ENCODE measurements at places on chromosomes 1 and 21.

DNA sequence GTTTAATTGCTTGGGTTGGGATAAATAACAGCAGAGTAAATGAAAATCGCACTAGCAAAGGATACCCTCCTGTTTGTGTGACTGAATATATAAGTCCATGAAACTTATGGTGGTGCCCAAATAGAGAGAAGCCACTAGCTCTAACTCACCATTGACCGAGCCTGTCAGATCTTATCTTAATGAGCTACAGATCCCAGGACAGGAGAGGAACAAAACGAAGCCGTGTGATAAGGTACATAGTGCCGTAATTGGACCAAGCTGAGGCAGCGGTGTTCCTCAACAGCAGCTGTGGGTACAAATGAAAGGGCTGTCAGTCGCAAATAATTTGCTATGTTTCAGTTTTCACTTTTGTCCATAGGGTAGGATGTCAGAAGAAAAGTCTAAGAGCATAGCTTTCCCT lies 276.1 kb downstream of the PTBP2 start:
- no peak for DNase-seq

DNA sequence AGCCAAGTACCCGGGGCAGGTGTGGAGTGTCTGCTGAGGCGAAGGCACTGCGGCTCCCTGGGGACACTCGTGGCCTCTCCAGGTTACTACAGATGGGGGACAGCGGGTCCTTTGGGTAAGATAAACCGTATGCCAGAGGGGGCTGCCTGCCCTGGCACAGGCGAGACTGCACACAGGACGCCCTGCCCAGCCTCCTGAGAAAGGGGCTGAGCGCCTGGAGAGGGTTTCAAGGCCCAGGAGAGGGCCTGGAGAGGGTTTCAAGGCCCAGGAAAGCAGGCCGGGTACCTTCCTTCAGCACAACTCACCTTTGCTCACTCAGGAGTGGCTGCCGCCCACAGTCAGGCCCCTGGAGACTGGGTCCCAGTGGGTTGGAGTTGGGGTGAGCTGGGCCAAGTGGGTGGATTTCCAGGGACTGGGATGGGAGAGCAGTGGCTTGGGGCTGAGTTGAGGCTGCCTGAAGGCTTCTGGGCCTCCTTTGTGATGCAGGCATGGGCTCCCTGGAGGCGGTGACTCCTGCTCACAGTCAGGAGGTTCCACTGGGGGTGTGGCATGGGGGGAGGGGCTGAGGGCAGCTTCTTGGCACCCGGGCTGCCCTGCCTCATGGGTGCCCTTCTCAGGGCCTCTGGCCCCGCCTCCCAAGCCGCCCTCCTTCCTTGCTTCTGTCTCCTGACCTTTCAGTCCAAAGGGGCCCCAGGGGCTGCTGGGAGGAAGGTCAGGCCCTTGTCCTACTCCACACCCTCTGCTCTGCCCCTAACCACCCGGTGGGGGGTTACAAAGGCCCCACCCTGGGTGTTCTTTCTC lies at the start of gene MMEL1:
Gene MMEL1 (minus strand): TSS at position 456 of the 801 bp plus-strand sequence. CDS start 3,532 bp downstream, outside the sequence.
- no peak for DNase-seq

DNA sequence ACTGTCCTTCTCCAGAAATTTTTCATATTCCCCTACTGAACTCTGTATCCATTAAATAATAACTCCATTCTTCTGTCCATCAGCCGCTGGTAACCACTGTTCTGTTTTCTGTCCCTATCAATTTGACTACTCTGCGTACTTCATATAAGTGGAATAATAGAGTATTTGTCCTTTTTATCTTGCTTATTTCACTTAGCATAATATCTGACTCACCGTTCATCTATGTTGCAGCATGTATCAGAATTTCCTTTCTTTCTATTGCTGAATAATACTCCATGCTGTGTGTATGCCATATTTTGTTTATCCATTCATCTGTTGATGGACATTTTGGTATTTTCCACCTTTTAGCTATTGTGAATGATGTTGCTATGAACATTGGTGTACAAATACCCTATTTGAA lies 71.9 kb downstream of the CEP350 start:
- DNase-seq, result no peak

- DNase-seq, result no peak
Measured at GRCh38 chr1:35097224-35097623, 18.0 kb downstream of the ZMYM1 start.

- peak; percentile 92 for DNase-seq
Measured at GRCh38 chr1:241612533-241613477, 27.4 kb downstream of the CHML start.

DNA sequence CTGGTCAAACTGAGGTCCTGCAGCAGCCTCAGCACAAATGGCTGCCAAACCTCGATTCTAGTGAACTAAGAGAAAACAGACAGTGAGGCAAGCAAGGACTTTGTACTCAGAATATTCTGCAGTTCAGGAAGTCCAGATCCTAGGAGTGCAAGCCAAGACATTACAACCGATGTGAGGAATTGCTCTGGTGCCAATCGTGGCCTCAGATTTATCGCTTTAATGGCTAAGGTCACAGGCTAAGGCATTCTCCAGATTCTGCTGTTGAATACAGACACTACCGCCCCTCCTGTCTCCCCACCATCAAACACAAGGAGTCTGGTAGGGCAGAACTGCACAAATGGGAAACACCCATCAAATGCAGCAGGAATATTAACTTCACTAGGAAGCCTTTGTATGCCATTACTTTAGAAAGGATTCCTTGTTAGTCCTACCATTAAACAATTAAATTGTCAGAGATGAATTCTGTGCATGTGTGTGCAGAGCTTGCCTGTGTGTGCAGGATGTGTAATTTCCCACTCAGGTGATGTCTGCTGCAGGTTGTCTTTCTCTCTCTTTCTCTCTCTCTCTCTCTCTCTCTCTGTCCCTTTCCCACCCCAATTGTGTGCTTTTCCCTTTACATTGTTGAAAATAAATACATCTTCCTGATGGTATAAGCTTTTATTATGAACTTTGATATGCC lies 9.2 kb upstream of the SERTAD4 start:
- DNase-seq, result peak; percentile 64

- DNase-seq, result no peak
Measured at GRCh38 chr21:37688952-37689659, 227.2 kb downstream of the KCNJ6 start.

- no peak for DNase-seq
Measured at GRCh38 chr1:53091841-53092645, 30.0 kb downstream of the PODN start.

GRCh38 chr1:59769736-59770095 lies 45.0 kb upstream of the HOOK1 start:
- no peak for DNase-seq

GRCh38 chr1:91731815-91732214 lies 154.1 kb downstream of the TGFBR3 start:
- DNase-seq, result no peak

GRCh38 chr1:213969958-213970555 lies 17.7 kb upstream of the PROX1 start:
- DNase-seq, result no peak

DNA sequence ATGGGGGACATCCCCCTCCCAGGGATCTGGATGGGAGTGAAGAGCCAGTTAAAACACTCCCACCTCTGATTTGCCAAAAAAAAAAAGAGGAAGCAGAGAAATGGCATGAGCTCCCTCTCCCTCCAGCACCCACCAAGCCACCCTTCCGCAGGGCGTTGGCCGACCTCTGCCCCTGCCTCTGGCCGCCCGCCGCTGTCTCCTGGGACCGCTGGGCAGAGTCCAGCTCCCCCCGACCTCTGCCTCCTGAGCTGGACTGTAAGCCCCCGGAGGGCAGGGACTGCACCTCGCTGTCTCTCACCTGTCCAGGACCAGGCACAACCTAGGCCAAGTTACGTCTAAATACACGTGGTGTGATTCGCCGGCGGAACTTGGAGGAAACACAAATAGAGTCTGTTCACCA lies 174.3 kb downstream of the PRDM16 start:
- no peak for DNase-seq

GRCh38 chr1:198054510-198054909 lies 102.3 kb upstream of the NEK7 start:
- no peak for DNase-seq

GRCh38 chr1:248730507-248731335 lies 24.8 kb downstream of the LYPD8 start:
- DNase-seq, result no peak

Measured in foreskin fibroblast (primary cell).